ENCODE measurements at places on chromosomes 1 and 21.

- no peak for DNase-seq
Measured at GRCh38 chr1:68116643-68117235, 66.3 kb upstream of the DIRAS3 start.

- DNase-seq: no peak
Measured at GRCh38 chr1:234572966-234573365, 37.0 kb downstream of the IRF2BP2 start.

DNA sequence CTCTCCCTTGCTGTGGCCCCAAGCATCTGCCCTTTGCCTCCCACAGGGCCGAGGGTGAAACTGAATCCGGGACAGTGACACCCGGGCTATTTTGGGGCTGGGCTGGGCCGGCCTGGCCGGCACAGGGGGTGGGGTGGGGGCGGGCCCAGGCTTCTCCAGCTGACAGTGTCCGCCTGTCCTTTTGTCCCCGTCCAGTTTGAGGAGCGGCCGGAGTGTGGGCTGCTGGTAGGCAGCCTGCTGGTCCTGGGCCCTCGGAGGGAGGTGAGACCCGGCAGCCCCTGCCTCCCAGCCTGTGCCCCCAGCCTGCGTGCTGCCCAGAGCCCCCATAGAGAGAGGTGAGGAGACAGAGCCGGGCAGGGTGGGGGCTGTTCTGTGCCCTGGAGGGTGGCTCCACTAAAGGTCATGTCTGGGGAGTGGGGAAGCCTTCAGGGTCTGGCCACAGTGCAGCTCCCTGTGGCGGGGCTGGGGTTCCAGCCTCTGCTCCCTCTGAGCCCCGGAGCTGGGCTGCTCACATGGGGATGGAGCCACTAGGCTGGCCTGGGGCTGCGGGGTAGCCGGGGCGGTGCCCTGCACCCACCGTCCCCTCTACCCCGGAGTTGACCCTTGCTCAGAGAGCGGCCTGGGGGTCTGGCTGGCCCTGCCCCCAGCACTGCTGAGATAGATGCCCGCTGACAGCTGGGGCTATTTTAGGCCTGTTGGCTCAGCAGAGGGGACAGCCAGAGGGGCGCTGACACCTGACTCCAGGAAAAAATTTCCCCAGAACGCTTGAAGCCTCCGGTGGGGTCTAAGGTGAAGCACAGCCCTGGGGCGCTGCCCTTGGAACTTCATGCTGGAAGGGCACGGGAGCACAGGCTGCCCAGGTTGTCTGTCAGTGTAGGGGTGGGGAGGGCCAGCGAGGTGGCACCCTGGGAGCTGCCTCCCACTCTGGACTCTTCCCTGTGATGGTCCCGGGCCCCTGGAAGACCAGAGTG, at the start of gene OBSCN:
Gene OBSCN, plus strand, starts transcription at position 194 of the 971 bp plus-strand sequence. CDS start 3,740 bp downstream, outside the sequence.
- DNase-seq: no peak

- no peak for DNase-seq
Measured at GRCh38 chr1:248303324-248303723, at the start of gene OR2T12. TSS of gene OR2T12 (minus strand) at chr1:248303424. CDS start at chr1:248295578, 7,846 bp downstream.

DNA sequence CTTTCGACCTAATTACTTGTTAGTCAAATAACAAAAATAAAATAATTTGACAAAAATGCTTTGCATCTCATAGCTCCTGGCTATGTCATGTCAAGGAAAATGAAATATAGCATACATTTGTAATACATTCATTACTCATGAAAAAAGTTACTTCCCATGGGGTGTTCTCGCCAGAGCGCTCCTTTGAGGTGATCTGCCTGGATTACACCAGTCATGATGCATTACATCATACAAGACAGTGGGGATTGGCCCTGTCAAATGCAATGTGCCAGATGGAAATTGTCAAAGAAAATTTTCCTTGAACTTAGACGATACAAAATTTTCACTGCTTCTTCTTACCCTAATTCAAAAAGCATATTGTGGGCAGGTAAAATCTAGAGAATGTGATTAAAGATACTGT, 215.6 kb upstream of the B3GALT2 start:
- no peak for DNase-seq

DNA sequence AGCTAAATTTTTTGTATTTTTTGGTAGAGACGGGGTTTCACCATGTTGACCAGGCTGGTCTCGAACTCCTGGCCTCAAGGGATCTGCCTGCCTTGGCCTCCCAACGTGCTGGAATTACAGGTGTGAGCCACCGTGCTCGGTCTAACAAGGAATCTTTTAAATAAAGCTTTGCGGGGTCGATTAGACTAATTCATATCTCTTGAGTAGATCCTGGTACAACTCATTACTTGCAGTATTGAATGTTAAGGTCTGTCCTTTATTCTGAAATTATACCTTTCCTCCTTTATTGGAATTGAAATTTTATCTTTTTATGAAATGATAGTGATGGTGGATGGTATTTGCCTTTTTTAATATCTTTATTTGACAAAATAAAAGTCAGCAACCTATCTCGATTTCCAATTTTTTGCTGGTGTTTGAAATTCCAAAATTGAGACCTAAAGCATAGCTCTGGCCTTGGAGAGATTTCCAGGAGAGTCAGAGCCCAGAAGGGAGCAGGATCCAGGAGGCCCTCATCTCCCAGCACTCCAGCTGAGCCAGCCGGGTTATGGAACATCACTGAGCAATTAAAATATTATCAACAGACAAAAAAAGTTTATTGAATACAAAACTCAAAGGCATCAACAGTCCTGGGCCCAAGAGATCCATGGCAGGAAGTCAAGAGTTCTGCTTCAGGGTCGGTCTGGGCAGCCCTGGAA, 4.7 kb downstream of the S100A2 start:
- DNase-seq: no peak

GRCh38 chr1:64065571-64065970, 137.9 kb upstream of the UBE2U start:
- DNase-seq: no peak

DNA sequence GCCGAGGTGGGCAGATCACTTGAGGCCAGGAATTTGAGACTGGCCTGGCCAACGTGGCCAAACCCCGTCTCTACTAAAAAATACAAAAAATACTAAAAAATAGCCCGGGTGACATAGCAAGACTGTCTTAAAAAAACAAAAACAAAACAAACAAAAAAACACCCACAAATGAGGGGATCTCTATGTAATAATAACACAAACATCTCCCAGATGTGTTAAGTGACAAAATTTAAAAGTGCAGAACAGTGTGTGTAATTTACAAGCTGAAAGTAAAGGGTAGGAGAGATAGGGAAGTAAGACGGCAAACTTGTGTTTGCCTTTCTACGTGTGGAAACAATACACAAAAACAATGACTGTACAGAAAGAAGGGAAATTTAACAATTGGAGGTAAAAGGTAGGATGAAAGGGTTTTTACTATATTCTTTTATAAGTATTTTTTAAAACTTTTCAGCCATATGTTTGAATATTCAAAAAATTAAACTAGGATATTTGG, 36.3 kb downstream of the ARID4B start:
- no peak for DNase-seq

- no peak for DNase-seq
Measured at GRCh38 chr1:76840278-76840677, 27.0 kb upstream of the ST6GALNAC5 start.

GRCh38 chr1:2557482-2558400, 1.6 kb downstream of the TNFRSF14 start:
- no peak for DNase-seq

- DNase-seq: no peak
Measured at GRCh38 chr1:230400007-230400344, 26.2 kb downstream of the PGBD5 start.

DNA sequence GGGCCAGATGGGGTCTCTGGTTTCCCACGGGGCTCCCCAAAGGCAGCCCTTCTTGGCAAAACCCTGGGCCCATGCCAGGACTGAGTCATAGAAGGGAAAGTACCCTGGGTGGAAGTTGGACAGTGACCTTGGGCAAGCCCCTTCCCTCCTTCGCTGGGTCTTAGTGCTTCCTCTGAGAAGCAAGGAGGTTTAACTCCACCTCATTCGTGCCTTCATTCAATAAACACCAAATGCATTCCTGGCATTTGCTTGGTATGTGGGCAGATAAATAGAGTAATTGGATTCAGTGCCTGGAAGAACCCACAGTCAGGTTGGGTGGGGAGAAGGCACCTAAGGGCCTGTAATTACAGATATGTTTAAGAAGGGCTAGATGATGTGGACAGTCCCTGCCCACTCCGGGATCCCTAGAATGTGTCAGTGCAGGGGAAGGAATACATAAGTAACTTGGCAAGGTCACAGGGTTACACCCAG, 36.3 kb upstream of the CITED4 start:
- DNase-seq: no peak

GRCh38 chr1:158053276-158053675, 59.8 kb downstream of the KIRREL1 start:
- no peak for DNase-seq

- no peak for DNase-seq
Measured at GRCh38 chr1:14281412-14281811, 317.1 kb upstream of the KAZN start.

DNA sequence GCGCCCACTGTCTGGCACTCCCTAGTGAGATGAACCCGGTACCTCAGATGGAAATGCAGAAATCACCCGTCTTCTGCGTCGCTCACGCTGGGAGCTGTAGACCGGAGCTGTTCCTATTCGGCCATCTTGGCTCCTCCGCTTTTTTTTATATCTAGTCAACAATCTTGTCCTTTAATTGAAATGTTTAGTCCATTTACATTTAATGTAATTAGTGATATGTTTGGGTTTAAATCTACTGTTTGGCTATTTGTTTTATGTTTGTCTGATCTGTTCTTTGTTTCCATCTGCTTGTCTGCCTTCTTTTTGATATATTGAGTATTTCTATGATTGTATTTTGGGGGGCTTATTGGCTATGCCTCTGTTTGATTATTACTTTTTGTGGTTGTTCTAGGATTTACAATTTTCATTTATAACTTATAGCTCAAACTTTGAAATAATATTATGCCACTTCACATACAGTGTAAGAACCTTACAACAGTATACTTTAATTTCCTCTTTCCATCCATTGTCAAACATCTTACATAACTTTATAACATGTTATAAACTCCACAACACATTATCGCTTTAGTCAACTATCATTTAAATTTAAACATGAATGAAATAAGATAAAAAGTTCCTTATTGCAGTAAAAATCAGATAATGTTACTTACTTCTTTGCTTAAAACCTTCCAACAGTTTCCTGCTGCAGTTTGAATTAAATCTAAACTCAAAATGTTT, 16.5 kb upstream of the RYR2 start:
- no peak for DNase-seq

GRCh38 chr21:28018741-28019669, 973.7 kb downstream of the LTN1 start:
- no peak for DNase-seq

DNA sequence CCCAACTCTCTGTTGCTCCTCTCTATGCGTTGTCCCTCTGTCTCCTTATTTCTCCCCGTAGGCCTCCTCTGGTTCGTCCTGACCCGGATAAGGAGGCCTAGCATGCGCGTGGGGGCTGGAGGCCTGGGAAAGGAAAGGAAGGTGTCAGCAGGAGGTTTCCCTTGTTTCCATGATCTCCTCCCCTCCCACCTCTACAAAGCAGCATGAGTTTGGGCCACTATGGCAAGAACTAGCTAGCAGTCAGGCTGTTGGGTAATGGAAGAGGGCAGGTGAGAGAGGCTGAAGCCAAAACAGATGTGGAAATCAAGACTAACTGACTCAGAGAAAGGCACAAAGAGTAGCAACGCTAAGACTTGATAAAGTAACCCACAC, 687 bp upstream of the SEMA6C start:
- no peak for DNase-seq

- DNase-seq: no peak
Measured at GRCh38 chr1:36919491-36920145, 114.7 kb downstream of the GRIK3 start.

DNA sequence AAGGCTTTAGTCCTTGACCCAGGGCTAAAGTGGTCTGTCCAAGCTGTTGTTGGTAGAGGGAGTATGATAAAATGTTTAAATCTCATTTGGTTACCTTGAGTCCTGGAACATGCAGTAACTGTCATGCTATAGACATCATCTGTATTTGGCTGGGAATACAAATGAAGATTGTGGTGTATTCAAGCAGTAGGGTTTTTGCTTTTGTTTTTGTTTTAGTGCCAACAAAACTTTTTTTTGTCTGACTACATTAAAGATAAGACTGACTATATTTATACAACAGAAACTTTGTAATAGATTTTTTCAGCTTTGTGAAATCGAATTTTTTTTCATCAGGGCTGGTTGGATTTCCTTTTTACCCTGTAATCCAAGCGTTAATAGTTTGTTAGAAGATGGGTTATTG, 7.4 kb upstream of the SARS1 start:
- no peak for DNase-seq

DNA sequence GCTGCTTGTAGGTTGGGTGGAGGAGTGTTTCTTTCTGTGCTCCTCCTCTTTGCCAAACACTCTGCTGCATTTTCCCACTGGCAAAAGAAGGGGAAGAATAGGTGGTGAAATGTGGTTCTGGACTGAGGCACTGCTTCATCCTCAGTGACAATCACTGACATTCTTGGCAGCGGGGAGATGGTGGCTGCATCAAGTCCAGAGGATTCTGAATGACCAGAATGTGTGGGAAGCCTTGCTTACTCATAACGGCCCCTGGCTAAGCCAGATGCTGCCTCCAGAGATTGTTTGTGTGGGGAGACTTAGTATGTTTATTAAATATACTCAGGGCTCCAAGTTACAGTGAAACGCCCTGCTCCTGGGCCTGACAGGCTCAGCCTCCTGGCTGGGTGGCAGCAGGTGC, 160.3 kb downstream of the CACNA1E start:
- DNase-seq: no peak

GRCh38 chr1:230487773-230488428, 61.8 kb upstream of the PGBD5 start:
- no peak for DNase-seq

DNA sequence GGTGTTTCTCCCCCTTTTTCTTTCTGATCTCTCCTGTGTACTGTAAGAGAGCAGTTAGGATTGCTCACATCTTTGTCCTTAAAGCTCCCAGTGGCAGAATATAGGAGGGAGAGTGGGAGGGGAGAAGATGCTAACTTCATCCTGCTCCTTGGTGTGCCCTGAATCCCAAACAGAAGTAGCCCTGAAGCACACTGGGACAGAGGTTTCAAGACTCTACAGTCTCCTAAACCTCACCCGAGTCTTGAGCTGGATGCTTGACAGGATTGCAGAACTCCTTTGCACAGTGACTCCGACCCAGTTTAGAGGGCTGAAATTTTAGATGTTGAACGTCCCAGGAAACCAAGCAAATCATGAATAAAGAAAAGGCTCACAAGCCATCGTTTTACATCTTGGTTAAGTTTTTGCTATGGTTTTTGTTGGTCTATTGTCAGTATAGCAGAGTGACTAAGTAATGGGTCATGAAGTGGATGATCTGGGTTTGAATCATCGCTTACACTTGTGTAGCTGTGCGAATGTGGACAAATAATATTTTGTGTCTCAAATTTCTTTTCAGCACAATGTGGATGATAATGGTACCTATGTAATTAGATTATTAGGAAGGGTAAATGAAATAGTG, 37.5 kb downstream of the XCL2 start:
- DNase-seq: no peak
